ENCODE measurements at places on chromosomes 4 and X.
A peak's percentile ranks its signal among the peaks of the same experiment; 100 is the strongest.

DNA sequence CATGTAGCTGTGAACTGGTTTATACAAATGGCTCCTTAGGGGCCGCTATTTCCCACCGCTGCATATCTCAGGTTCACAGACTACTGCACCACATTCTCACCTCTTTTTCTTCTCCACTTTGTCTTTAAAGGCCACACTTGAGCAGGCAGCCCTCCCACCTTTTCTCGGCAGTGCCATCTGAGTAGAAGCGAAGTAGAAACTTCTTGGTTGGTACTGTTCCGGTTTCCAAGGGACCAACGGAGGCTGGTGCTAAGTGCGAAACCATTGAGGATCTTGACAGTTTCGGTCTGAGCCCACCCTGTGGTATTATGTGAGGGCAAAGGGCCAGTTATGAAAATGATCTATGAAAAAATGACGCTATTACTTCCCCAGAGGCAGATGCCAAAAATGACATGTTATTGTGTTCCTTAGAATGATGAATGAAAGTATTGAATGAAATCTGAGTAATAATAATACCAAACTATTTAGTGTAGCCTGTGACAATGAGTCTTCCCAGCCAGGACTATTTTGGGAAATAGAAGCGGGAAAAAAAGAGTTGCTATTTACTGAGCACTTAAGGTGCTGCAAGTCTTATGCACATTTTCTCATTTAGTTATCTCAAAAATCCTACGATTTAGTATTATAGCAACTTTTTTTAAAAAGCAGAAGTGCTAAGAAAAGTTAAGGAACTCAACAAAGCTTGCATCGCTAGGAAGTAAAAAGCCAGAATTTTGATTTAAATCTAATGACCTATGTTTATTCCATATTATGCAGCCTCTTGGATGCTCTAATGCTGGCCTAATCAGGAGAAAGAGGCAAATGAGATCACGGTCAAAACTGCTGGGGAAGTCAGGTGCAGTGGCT is 29.6 kb upstream of the CHRNA9 start:
- DNase-seq: peak; percentile 68

GRCh38 chr4:7466904-7467303 is 32.2 kb upstream of the PSAPL1 start:
- no peak for DNase-seq

- no peak for DNase-seq
Measured at GRCh38 chr4:150310159-150310895, 232.1 kb downstream of the DCLK2 start.

DNA sequence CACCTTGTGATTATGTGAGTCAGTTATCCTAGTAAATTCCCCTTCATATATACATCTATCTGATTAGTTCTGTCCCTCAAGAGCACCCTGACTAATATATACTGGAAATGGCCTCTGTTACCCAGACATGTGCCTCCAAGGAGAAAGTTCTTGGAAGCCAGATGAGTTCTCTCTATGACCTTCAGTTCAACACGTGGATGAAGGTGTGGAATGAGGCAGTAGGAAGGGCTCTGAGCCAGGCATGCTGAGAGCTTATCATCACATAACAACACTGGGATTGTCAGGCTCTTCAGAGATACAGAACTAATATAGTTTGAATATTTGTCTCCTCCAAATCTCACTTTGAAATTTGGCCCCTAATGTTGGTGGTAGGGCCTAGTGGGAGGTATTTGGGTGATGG is 44.4 kb upstream of the DHRSX start:
- DNase-seq: no peak

DNA sequence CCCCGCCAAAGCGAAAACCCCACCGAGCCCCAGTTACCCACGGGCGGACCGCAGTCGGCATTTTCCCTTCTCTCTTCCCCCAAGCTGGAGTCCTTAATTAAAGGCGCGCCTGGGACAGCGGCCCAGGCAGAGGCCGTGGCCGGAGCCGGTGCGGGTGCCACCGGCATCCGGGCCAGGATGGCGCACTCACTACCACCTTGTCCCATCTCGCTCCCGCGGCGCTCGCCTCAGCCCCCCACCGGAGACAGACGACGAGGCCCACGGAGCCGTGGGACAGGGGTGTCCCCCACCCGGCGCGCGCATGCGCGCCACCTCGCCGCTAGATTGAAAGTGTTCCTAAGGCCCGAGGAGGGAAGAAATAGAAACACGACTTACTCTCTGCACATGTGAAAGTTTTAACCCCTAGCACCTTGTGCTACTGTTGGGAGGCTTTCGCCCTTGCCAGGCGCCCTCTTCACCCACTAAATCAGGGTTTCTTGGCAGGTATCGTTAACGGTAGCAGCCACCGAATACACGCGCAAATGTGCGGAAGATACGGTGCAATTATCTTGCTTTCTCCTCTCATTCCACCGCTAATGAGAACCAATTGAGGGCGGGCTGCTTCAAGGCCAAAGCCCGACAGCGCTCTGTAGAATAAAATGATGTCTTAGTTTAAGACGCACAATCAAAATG is 64.3 kb upstream of the CCDC160 start:
- DNase-seq: peak; percentile 32

- no peak for DNase-seq
Measured at GRCh38 chr4:125517831-125518230, 203.1 kb downstream of the FAT4 start.

DNA sequence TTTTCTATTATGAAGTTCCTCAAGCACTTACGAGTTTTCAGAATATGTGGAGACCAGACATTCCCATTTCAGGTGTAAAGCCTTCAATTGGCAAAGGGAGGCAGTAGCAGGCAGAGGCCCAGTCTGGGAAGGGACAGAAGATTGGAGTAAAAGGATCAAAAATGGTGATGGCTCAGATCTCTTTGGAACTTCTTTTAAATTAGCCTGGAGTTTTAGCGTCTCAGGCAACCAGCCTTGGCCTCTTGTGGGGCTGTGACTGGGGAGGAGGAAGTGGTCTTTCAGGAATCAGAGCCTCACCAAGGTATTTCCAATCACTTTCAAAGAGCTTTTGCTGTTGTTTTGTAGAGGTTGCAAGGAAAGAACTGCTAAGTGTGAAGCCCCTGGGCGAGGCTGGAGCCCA is 239.1 kb downstream of the FRAS1 start:
- no peak for DNase-seq

DNA sequence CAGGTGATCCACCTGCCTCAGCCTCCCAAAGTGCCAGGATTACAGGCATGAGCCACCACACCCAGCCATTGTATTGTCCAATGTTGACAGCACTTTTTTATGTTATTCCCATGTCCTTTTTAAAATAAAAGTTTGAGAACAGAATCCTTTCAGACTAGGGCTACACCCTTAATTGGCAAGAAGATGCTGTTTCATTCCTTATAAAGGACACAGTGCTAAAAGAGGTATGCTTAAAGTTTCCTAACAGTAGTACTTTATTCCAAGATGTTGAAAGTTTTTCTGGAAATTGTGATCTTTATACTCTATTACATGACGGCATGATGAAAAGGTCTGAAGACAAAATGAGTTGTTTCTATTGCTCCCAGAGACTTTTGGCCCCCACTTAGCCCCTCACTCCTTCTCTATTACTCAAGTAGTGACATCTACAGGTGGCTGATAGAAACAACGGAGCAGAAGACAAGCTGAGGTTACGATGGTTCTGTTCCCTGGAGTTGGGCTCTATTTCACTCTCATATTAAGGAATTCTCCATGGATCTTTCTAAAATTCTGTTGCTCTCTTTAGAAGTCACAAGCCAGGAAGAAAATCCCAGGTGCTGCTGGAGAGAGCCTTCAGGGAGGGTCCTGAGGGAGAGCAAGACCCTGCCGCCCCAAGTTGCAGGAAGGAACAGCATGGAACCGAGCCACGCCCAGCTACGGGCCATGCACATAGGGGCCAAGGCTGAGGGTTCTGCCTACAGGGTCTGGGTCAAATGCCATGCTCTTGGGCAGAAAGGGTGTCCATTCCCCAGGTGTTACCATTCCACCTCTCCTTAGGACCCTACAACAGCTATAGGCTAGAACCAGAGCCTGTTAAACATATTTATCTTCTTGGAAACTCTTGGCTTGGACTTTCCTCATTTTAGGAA is 22.8 kb downstream of the RPL9 start:
- no peak for DNase-seq

DNA sequence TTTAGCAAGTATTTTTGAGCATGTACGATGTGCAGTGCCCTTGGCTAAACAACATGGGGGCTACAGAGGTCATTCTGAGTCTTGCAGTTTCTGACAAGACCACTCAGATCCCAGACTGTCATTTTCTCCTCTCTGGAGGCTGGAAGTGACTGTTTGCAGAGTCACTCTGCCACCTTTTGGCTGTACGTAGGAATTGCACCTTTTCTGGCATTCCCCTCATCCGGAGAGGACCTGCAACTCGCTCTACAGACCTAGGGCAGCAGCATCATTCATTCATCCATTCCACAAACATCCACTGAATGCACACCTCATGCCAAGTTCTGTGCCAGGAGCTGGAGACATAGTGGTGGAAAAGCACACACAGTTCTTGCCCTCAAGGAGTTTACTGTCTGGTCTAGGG is 160.4 kb upstream of the GPR101 start:
- peak; percentile 8 for DNase-seq

GRCh38 chrX:276581-277201 is 4.5 kb upstream of the PLCXD1 start:
- peak; percentile 45 for DNase-seq

DNA sequence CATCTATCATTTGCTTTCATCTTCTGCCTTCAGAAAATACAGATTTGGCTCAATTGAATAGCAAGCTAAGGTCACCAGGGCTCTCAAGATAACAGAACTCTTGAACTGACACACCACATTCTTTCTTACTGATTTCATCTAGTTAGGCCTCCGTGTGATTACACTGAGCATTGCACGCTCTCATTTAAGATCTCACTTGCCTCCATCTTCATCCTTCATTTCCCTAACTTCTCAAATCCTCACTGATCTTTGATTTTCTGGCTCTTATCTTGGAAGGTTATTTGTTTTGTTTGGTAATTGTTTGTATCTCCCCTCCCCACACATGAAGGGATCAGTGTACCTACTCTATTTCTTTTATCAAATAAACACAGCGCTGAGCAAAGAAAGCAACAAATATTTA is 47.7 kb downstream of the MANBA start:
- DNase-seq: no peak

DNA sequence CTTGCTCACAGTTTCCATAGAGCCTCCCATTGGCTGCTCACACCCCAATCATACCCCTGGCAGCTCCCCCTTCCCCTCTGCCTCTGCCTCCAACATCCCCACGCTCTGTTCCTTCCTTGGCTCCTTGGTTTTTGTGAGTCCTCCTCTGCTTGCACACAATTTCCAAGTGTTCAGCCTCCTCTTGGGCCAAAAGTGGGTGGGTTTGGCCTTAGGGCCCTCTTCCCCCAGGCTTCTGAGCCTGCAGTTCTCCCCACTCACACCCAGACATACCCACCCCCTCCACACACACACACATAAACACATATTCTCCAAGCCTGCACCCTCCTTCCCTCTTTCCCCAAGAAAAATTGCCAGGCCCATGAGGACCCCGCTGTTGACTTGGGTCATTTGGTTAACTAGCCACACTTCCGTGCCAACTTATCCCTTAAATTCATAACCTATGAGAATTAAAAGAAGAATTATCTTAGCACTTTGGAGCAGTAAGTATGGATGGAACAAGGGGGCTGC is 4.5 kb downstream of the APLN start:
- DNase-seq: no peak

DNA sequence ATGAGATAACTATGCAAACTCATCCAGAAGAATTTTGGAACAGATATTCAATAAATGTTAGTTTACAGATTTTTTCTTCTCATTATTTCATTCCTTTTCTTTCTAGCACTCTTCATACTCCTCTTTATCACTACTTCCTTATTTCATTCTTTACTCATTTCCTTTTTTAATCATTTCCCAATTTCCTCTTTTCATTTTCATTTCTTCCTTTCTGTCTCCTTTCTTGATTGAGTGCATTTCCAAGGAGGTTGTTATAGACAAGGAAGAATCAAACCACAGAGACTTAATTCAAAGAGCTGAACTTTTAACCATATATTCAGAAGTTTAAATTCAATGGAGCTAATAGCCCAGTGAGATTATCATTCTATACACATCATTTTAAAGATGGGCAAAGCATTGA is 600.7 kb downstream of the ARAP2 start:
- DNase-seq: peak; percentile 66

DNA sequence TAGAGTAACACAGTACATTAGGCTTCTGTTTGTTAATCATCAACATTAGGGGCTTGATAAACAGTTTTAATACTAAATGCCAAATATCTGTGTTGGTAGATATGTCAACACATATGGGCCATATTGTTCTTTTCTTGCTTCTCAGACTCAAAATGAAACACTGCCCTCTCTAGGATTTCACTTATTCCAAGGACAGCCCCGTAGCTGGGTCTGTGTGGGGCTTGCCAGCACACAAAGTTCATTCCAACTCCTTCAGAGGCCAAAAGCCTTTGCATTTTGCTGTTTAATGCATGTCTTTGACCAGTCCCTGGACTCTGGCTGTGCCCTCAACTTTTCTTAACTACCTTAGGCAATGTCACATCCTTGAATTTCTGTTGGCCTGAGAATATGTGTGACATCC is 102.0 kb upstream of the ZNF827 start:
- DNase-seq: no peak

- DNase-seq: no peak
Measured at GRCh38 chr4:154584259-154584658, 6.3 kb downstream of the FGA start.

DNA sequence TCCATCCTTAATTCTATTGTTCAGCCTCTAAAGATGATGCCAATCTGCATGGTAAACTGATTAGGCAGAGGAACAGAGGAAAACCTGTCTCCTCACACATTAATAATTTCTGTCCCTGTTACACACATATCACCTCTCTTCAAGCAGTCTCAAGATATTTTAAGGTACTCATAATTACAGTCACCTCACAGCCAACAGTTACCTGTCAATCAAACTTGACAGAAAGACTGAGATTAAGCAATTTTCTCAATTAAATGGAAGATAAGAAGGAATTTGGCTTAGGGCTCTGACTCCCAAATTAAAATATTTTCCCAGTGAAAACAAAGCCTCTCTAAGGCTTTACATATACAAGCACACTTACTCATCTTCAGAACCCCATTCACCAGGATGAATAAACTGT is 85.2 kb downstream of the MAPK10 start:
- no peak for DNase-seq

DNA sequence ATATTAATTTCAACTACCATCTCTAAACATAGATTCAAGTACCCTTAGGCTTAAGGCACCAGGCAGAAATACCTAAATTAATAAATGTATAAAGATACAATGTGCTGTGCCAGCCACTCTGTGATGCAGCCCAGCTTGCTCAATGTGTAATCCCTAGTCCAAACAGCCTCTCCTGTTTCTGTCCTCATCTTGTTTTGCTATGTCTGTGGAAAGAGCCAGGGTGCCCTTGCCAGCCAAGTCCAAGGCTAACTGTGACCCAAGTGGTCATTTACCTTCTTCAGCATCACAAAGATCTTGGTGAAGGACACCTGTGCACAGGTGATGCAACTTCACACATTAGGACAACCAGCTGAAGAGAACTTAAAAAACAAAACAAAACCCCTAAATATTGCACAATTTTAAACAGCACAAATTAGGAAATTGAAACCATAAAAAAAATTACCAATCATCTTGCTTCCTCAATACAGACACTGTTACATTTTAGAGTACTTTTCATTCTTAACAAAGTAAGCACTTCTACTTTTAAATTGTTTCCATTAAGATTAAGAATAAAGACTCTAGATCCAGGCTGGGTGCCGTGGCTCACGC is 89.6 kb downstream of the C4orf51 start:
- DNase-seq: peak; percentile 83

All from inflammatory macrophage treated with lipopolysaccharide for 4 hours (primary cell).